BE2C (cell line): ENCODE measurements at places on chromosomes 3 and 15.

DNA sequence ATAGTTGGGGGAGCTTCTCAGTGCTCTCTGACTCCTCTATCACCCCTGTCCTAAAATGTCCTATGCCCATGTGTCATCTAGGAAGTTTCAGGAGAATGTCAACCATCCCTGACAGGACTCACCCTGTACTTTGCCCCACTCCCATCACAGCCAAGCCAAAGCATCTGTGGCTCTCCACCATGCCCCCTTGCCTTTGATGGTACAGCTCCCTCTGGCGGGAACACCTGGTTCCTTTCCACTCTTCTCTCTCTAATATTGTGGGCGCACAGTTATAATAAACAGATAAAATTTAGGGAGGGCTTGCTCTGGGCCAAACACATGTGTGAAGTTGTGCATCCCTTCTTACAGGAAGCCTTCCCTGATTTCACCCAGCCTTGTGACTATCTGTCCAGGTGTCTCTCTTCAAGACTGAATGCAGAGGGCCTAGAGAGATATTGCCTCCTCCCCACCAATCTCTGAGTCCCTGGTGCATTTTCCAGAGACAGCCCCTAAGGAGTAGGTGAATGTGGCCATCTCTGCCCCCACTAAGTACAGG lies 62.8 kb downstream of the ISG20 start:
- DNase-seq, result no peak

DNA sequence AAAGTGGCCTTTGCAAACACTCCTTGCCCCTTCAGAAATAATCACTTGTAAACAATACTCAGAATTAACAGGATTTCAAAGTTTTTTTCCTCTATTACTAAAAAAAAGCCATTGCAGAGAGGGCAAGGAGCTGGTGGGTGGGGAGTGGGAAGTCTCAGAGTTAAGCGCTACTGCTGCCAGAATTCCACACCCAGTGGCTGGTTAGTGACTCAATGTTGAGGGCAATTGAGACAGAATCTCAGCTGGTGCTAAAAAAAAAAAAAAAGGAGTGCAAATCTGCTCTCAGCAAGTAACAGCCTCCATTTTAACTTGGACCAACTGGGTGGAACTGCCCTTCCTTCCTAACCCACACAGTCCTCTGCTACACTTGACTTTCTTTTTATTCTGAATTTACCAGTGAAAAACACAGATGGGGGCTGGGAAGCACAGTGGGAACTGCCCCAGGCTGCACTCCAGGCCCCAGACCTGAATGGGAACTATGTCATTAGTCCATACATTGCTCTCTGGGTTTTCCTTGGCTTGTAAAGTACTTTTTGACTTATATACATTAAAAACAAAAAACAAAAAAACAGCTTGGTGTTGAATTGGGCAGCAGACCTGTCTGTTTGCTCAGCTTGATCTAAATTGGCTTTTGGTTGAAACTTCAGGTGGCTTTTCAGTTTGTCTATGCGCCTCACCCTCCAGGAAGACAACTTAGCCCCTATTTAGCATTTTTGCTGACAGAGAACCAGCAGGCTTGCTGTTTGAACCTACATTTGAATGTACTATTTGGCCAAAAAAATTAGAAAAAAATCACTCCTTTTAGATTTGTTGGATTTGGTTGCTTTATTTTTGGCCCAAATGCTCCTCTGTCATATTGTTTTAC lies 357.8 kb upstream of the TBL1XR1 start:
- DNase-seq, result no peak

GRCh38 chr3:152968388-152969024 lies 133.6 kb downstream of the P2RY1 start:
- no peak for DNase-seq

DNA sequence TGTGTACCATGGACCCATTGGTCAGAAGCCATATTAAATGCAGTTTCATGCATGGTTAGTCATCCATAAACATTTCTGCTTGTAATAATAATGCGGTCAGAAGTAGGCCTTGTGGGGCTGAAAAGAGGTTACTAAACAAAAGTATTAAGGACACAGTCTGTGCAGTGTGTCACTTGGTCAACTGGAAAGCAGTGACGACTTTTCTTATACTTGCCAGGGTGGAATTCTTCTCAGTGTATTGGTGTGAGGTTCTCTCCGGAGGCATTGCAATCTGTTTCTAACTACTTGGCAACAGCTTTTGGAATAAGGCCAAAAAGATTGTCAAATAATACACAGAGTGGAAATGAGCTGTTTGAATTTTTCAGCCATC lies 46.8 kb downstream of the CHL1 start:
- no peak for DNase-seq

- no peak for DNase-seq
Observed at GRCh38 chr3:186998937-186999368, 68.6 kb downstream of the ST6GAL1 start.
